ENCODE measurements at places on chromosomes 11 and 22.

GRCh38 chr11:1415631-1416030 is 25.9 kb downstream of the BRSK2 start:
- DNase-seq, result no peak

GRCh38 chr22:19928207-19928606 is 13.4 kb upstream of the COMT start:
- no peak for DNase-seq

- no peak for DNase-seq
Observed at GRCh38 chr22:49503896-49504521, 323.7 kb downstream of the BRD1 start.

GRCh38 chr22:47850644-47851151 is 1088.2 kb downstream of the TBC1D22A start:
- DNase-seq, result peak; percentile 62

- DNase-seq, result no peak
Observed at GRCh38 chr22:50610041-50610451, 9.5 kb downstream of the MAPK8IP2 start.

DNA sequence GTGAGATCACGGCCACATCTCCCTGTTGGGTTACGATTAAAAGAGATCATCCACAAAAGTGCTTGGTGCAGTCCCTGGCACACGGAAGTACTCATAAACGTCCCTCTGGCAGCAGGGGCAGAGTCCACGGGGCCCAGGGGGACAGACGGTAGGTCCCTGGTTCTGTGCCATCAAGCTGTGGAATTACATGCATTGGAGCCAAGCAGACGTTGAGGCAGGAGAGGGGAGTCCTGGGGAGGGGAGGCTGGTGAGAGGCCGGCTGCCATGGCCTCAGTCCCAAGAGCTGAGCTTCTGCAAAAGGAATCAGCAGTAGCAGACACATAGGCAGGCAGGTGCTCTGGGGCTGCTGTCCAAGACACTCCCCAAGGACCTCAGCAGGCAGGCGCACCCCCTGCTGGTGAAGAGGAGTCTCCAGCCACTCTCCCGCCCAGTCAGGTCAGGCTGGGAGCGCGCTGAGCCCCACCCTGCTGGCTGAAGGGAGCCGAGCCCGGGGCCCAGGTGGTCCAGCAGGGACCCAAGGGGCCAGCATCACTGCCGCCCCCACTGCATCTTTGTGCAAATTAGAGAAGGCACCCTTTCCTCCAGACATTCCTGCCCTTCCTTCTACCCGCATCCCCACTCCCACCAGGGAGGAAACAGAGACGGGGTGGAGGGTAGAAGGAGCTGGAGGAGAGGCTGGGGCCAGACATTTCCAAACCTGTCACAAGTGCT is 7.6 kb upstream of the KCTD17 start:
- peak; percentile 39 for DNase-seq

- DNase-seq, result no peak
Observed at GRCh38 chr11:92739041-92739440, 230.4 kb upstream of the MTNR1B start.

DNA sequence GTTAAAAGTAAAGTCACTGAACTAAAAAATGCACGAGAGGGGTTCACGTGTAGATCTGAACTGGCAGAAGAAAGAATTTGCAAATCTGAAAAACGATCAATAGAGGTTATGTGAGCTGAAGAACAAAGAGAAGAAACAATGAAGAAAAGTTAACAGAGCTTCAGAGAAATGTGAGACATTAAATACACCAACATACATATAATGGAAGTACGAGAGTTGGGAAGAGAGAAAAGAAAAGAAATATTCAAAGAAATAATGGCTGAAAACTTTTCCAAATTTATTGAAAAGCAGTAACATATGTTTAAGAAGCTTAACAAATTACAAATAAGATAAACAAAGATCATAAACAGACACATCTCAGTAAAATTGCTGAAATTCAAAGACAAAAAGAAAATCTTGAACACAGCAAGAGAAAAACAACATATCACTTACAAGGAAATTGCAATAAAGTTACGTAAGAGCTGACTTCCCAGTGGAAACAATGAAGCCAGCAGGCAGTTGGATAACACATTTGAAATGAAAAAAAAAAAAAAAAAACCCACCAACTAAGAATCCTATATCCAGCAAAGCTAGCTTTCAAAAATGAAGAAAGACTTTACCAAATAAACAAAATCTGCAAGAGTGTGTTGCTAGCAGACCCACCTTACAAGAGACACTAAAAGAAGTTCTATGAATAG is 56.8 kb downstream of the EMSY start:
- DNase-seq, result peak; percentile 33

DNA sequence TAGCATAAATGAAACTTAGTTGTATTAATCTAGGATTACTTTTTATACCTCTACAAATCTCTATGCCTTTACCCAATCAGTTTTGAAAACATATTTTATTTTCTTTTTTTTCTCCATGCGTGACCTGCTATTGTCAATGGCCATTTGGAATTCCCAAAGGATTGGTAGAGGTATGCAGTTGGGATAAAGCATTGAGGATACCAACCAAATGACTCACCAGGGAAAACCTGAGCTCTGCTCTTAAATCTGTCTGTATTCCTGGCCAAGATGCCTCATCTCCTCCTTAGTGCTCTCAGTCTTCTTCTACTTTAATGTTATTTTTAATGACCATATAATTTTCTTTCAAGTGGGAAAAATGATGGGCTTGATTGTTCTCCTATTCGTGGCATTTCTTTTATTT is 61.9 kb downstream of the EHF start:
- DNase-seq, result no peak

GRCh38 chr22:20080445-20080775 is 369 bp downstream of the DGCR8 start:
- DNase-seq, result no peak

DNA sequence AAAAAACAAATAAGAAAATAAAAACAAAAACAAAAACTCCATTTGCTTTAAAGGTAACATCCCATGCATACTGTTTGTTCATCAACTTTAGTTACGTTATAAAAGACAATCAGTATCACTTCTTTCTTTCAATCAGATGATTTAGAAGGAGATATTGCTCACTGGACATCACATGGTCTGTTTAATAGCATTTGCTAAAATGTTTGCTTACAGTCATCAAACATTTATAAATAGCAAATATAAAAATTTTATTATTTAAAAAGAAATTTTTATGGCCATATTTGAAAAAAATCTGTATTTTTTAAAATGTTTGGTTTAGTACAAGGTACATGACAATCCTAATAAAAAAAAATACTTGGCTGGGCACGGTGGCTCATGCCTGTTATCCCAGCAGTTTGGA is 22.6 kb downstream of the MMP26 start:
- no peak for DNase-seq

- no peak for DNase-seq
Observed at GRCh38 chr11:62024936-62025486, 57.6 kb upstream of the FTH1 start.

DNA sequence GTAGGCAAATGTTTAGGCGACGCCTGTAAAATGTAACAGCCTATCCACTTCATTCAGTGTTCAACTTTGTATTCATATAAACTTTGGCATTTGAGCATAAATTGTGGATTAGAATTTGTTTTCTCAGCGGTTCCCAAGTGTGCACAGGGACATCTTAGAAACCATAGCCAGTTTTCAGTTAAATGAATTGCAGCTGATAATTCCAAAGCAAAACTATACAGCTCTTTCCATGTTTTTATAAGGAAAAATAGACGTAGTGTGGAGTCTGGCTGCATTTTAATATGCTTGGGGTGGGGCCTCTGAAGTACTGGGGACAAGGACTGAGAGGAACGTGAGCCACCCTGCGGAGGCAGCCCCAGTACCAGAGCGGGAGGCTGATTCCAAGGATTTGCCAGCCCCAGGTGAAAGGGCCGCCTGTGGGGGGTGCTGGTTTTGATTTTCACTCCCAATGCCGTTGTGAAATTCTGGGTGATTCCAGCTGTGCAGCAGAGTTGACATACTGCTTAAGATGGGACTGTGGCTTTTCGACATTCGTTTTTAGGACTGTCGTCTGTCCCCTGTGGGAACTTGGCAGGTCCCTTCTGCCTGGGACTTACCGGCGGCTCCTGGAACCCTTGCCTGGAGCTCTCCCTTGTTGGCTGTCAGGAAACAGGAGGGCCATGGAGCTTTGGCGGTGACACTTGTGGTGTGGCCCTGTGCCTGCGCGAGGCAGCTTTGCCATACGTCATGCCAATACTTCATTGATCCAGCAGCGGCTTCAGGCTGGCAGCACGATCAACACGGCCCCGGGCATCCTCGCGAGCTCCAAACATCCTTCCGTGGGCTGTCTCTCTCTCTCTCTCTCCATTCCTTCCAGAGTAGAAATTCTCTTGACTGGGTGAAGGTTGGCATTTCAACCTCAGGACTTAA is 370.9 kb downstream of the TBC1D22A start:
- peak; percentile 58 for DNase-seq

GRCh38 chr11:63802637-63803414 is 10.4 kb upstream of the SPINDOC start:
- peak; percentile 37 for DNase-seq

- no peak for DNase-seq
Observed at GRCh38 chr22:48242461-48242864, 1480.0 kb downstream of the TBC1D22A start.

Measured in eye (tissue), 1 donor.